Esophagus muscularis mucosa (tissue), 4 donors: ENCODE measurements at places on chromosomes 3 and 15.

DNA sequence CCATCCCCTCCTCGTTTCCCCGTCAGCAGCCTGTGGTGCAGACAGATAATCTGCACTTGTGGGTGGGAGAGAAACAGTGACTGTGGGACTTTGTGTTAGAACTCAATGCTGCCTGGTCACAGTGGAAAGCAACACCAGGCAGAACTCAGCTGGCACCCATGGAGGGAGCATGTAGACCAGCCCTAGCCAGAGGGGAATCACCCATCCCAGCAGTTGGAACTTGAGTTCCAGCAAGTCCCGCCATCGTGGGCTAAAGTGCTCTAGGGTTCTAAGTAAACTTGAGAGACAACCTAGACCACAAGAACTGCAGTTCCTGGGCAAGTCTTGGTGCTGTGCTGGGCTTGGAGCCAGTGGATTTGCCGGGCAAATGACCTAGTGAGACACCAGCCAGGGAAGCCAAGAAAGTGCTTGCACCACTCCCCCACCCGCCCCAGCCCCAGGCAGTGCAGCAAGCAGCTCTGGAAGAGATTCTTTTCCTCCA lies 24.4 kb downstream of the ISG20 start:
- DNase-seq = peak; percentile 82

- DNase-seq = no peak
Observed at GRCh38 chr3:185316740-185317412, 46.1 kb upstream of the MAP3K13 start.

- DNase-seq = peak; percentile 93
Observed at GRCh38 chr3:81743096-81744025, 18.1 kb downstream of the GBE1 start.

DNA sequence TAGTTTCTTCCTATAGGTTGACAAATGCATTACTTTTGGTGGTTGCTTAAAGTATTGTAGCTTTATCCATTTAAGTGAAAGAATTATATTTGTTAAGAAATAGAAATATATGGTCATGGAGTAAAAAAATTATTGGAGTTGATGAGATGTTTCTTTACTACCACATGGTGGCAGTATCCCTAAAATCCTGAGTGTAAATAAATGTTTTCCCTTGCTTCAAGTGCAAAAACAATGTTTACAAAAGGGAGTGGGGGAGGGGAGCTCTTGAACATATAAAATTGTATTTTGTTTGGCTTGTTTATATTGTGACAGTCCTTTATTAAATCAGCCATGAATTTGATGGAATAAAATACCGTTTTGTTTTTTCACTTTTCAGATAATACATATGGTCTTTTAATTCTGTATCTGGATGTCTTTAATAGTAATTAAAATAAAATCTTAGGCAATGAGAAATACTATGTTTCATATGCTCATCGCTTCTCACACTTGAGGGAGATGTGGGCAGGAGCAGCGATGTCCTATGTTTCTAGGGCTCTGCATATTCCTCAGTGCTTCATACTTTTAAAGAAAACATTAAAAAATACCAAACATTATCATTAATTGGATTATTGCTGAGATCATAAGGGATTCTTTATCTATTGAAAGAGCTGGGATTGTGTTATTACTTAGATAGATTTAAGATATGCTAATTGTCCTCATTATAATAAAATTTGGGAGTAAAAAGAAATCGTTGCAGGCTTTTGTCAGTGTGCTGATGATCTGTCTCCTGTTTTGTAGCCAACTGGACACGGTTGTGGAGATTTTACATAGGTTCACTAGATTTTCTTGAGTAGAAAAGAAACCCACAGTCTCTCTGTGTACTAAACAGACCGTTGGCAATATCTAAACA lies 349.7 kb downstream of the TUSC7 start:
- DNase-seq = no peak

DNA sequence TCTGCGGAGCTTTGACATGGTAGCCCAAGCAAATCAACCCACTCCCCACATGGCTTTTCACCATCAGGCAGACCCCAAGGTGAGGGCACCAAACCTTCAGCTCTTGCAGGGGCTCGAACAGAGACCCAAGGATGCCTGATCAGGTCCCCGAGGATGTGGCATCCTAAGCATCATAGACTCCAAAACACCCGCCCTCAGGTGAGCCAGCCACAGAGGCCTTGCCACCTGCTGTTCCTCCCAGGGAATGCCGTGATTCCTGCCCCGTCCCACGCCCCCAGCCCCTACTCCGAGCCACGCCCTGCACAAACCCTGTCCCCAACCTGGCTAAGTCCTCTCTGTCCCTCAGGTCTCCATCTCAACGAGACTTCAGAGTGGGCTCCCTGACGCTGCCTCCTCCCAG lies 34.7 kb upstream of the SLC41A3 start:
- DNase-seq = peak; percentile 77

GRCh38 chr3:192494174-192494573 lies 233.2 kb downstream of the FGF12 start:
- DNase-seq = no peak

- no peak for DNase-seq
Observed at GRCh38 chr3:128585189-128585588, 65.4 kb downstream of the RPN1 start.

DNA sequence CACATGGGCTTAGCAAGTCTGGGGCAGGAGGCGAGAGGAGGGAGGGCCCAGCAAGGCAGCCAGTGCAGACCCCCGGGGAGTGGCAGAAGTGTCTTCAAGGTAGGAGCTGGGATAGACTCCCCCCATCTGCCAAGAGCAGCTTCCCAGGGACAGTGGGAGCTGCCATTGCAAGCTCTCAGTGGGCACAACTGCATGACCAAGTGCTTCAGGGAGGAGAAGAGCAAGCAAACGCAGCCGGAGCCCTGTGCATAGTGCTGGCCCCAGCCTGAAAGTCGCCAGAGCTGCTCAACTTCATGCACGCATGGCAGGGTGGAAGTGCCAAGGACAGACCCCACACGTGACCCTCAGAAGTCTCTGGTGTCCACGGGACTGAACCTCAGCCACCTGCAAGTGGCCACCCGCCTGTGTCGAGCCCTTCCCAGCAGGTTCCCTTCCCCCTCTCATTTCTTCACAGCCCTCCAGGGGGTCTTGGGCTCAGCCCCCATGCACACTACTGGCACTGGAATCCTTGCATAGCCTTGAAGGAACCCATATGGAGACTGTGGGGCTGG lies 89.4 kb downstream of the PLXNA1 start:
- no peak for DNase-seq

- DNase-seq = no peak
Observed at GRCh38 chr15:100952566-100952965, 33.4 kb downstream of the LRRK1 start.

- no peak for DNase-seq
Observed at GRCh38 chr3:57060089-57060821, at the start of gene SPATA12. Gene SPATA12, plus strand, starts transcription at chr3:57060664. Its CDS starts 13,031 bp downstream, at chr3:57073695.

GRCh38 chr3:151410891-151411559 lies 26.5 kb upstream of the P2RY12 start:
- DNase-seq = no peak

DNA sequence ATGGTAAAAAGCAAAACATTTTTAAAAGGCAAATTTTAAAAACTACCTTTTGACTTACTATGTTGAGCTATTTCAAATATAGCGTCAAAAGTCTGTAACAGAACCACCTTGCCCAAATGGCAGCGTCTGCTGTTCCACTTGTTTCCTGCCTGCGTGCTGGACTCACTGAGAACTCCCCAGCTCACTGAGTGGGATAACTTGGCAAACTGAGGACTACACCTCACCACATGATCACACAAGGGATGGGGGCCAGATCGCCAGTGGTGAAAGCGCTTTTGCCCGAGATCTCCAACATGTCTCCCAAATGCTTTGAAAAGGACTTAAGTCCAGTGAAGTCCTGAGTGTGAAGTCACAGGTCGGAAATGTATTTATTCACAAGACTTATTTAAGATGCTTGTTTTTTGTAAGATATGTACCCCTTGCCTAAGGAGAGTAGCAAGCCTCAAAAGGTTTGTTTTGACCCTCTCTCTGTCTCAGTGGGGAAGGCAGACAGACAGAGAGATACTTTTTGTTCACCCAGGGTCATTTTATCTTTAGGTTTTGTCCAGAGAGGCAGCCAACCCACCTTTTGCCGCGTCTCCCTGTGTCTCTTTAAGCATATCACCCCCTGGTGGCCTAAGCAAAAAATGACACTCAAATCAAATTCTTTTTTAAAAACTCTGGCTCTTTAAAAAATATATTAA lies 192.6 kb downstream of the PDZRN3 start:
- DNase-seq = no peak

- no peak for DNase-seq
Observed at GRCh38 chr3:65888980-65889706, 149.6 kb downstream of the MAGI1 start.

- no peak for DNase-seq
Observed at GRCh38 chr3:46853441-46854415, 9.5 kb downstream of the MYL3 start.

GRCh38 chr3:38222032-38222634 lies 43.5 kb upstream of the SLC22A13 start:
- DNase-seq = no peak

DNA sequence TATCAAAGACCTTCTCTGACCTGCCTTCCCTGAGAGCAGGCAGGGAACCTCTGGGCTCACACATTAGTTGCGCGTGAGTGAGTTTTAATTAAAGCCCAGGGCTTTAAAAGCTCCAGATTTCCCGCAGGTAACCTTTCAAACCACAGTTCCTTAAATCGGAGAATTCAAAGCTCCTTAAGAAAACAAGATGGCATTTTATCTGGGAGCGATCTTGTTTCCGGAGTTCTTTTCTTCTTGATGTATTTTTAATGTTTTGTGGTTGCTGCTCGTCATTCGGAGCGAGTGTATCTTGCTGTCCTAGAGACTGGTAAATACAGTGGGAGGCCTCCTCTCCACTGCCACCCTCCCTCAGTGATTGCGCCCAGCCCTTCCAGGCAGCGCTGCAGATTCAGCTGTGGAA lies 284.3 kb downstream of the CLSTN2 start:
- no peak for DNase-seq

- DNase-seq = no peak
Observed at GRCh38 chr15:85013785-85014184, 32.1 kb downstream of the PDE8A start.

- DNase-seq = no peak
Observed at GRCh38 chr15:58519516-58519915, 87.7 kb downstream of the LIPC start.

- peak; percentile 78 for DNase-seq
Observed at GRCh38 chr3:38575279-38575843, 74.1 kb downstream of the SCN5A start.

GRCh38 chr3:9468460-9468859 lies 71.0 kb downstream of the SETD5 start:
- DNase-seq = no peak

- DNase-seq = peak; percentile 45
Observed at GRCh38 chr3:40229963-40230362, 79.5 kb upstream of the EIF1B start.

DNA sequence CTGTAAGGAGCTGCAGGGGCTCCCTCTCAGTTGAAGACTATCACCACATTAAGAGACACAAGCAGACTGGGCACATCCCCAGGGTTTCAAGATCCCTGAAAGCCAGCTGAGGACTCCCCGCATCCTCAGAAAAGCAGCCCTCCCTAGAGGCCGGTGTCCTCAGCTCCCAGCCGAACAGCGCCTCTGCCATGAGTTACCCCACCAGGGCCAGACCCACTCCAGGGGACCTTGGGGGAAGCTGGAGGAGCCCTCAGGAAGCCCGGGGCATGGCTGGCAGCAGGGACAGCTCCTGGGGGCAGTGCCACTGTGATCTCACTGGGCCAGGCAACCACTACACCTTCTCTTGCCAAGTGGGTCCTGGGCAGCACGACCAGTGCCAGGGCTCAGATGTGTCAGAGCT lies 8.1 kb downstream of the KLF15 start:
- DNase-seq = no peak

DNA sequence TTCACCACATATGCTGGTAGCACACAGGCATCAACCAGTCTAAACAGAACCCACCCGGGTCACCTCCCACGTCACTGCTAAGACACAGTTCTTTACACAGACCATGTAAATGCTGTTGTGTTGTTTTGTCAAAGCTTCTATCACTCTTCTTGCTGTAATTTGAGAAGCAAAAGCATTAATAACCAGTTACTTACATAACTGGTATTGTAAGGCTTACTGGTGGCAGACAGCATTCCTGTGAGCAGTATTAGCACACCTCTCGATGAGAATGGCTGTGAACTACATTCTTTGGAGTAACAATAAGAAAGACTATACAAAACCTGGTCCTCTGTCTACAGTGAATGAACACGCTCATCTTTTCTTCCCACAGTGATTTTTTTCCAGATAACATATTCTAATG lies 479.2 kb downstream of the LPP start:
- DNase-seq = no peak

DNA sequence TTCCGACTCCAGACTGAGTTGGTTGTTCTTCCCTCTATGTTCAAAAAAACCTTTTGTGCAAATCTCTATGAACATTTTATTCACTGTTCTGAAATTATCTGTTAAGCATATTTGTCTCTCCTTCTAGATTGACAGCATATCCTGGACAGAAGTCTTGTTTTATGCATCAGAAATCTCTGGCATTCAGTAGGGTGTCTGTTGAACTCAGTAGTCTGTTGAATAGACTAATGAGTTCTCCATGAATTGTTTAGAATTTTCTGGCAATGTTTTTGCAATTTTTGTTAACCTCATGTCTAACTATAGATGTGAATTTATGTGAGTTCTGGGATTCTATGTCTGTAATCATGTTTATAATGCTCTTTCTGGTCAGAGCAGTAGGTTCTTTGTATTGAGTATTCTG lies 222.5 kb upstream of the KCNMB2 start:
- no peak for DNase-seq

- no peak for DNase-seq
Observed at GRCh38 chr3:160226026-160226907, 1.0 kb downstream of the C3orf80 start.

DNA sequence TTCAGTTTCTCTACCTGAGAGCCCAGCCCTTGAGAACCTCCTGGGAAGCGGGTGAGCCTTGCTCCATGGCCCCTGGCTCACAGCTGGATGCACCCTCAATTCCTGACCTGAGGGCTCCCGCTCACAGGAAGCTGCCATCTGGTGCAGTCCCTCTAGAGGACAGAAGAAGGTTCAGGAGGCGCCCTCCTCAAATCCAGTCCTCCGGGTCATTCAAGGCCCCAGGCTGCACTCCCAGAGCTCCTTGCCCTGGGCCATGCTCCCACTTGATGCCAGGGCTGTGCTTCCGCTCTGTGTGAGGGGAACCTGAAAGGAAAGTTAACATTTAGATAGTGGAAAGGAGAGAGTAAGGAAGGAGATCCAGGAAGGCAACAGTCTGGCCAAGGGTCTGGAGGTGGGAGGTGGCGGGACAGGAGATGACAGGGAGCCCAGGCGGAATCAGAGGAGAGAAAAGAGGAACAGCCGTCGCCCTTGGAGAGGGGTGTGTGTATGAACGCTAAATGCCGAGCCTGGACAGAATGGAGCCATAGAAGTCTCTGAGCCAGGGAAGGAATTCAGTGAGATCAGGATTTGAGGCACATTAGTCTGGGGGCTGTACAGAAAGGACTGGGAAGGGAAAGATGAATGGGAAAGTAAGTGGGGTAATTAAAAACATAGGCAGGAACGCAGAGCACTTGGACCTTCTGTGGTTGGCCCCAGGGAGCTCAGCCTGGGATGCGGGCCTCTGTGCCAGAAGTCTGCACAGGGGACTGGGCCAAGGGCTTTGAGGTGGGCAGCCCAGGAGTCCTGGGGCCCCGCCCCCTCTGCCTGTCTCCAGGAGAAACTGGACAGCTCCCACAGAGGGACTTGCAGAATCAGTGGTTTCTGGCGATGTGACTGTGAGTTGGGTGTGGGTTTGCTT lies 26.1 kb downstream of the TBC1D21 start:
- no peak for DNase-seq

- no peak for DNase-seq
Observed at GRCh38 chr3:32360493-32360827, 31.2 kb upstream of the CMTM7 start.

GRCh38 chr3:120908030-120908794 lies at the start of gene STXBP5L:
Gene STXBP5L, plus strand, starts transcription at chr3:120908205. Its CDS starts 1,374 bp downstream, at chr3:120909579.
- no peak for DNase-seq
